ENCODE measurements at places on chromosomes 2 and 18.

- peak; percentile 13 for DNase-seq
Observed at GRCh38 chr2:20326163-20326780, 24.4 kb downstream of the PUM2 start.

GRCh38 chr2:80638783-80639182, 334.2 kb upstream of the LRRTM1 start:
- DNase-seq, result no peak

GRCh38 chr18:21760321-21760720, 19.7 kb downstream of the MIB1 start:
- peak; percentile 17 for DNase-seq

DNA sequence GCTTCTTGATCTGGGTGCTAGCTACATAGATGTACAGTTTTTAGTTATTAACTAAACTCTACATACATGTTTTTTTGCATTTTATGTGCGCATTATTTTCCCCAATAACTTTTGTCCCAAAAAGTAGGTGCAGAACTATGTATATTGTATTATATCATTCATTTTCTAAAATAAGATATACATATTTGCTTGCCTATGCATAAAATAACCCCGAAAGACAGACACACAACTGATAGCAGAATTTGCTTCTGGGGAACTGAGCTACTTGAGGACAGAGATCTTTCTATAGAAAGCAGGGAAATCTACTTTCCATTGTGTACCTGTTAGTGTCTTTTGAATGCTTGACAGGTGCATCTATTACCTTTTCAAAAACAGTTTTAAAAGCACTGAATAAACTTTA, 88.9 kb upstream of the SIX3 start:
- DNase-seq, result no peak

DNA sequence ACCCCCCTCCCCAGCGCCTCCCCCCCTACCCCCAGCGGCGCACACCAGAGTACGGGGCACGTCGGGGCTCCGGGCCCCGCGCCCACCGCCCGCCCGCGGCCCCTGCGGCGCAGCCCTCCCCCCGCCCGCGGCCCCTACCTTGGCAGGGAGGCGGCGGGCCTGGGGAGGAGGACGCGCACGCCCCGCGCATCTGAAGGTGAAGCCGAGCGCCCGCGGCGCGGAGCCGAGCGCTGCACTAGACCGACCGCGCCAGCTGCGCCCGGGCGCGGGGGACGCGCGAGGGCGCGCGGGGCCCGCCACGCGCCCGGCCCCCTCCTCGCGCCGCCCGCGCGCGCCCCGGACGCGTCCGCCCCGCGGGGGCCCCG, at the start of gene ZNF516:
Gene ZNF516, minus strand, starts transcription at position 237 of the 365 bp plus-strand sequence. CDS start 52,188 bp downstream, outside the sequence.
- DNase-seq, result no peak

GRCh38 chr2:21856708-21857107, 732.9 kb downstream of the TDRD15 start:
- DNase-seq, result no peak

DNA sequence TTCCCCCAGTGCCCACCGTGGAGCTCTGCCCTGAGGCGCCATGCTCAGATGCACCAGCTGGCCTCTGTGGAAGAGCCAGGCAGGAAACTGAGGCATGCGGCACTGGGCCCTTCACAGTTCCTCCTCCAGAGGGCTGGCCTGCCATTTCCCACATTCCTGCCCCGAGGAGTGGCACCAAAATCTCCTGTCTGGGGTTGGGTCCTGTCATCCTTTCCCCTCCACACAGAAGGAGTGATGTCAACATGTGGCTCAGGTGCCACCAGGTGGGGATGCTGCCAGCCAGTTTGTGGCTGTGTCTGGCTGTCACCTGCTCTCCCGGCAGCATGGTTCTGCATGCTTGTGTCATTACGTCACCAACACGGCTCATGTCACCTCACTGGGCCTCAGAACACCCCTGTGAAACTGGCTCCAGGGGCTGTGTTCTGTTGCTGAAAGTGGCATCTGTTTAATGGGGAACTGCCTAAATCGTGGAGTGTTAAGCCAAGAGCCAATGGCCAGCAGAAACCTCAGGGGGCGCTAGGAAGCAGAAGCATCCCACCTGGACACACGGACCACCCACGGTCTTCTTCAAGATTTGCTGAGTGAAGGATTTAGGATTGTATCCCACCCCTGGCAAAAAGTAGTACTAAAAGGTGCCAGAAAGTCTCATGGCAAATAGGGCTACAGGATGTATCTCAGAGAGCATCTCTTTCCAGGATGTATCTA, 51.3 kb downstream of the ZAP70 start:
- DNase-seq, result no peak

DNA sequence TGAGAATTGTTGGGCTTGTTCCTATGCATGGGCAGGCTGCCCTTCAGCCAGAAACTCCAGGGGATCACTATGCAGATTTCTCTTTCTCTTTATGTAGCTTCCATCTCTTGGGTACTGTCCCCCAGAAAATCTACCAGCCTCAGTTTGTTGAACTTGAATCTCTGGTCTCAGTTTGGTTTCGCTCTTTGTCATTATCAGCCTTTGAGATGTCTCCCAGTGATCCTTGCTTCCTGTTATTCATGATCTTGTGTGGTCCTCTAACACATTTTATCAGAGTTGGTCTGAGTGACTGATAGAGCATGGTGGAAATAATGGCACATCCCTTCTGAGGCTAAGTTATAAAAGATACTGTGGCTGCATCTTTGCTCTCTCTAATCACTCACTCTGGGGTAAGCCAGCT, 7.8 kb downstream of the TMEM87B start:
- no peak for DNase-seq

Measured in fibroblast of skin of left quadriceps (primary cell).